ENCODE measurements at places on chromosomes 11 and 22.
A peak's percentile ranks its signal among the peaks of the same experiment; 100 is the strongest.

DNA sequence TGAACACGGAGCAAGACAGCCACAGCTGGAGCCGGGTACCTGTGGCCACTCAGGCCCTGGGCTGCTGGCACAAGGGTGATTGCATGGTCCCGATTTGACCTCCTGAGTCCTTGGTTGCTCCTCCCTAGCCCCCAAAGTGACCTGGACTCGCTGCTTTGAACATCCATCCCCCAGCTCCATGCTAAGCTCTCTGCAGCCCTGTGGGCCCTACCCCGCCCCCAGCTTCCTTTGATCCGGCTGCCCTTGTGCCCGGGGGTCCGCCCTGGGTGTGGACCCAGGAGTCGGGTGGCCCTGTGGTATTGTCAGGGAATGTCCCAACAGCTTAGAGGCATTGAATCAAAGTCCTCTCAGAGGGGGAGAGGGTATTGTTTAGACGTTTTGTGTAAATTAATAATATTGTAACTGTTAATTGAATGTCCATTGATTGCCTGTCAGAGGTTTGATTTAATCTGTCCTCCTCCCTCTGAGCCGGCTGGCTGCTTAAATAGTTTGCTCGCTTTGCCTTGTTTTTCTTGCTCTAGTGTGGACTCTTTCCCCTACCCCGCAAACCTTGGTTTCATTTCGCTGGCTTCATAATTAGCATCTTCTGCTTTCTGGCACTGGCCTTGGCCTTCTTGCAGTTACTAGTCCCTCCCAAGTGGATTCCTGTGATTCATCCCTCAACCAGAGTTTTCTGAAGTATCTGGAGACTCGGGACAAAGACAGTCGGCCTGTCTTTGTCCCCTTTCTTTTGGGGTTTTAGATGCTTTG, 20.7 kb downstream of the GRIK4 start:
- no peak for ATAC-seq

- ATAC-seq = peak; percentile 92
Measured at GRCh38 chr11:14764579-14765527, 121.2 kb downstream of the PDE3B start.

GRCh38 chr11:8704136-8704535, 21.5 kb downstream of the RPL27A start:
- ATAC-seq = no peak

DNA sequence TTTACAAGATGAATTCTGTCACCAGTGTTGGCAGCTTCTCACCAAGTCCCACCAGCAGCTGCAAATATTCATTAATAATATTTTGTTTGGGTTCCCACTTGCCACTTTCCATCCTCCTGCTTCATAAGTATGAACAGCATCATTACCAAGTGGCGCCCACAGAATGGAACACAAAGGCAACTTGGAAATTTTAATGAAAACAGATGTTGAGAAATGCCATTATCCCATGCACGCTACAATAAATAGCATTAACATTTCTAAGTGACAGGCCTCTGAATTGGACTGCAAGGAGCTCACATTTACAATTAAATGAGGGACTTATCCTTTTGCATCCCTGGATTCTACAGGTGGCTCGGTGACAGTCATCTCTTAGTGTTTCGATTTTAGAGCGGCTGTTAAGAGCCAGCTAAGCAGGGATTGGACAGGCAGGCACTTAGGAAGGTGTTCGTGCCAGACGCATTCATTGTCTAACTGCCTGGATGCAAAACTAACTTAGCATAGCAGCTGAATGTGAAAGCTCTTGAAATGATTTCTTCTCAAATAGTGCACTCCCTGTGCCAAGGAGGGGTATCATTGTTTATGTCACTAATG, 170.3 kb downstream of the KIRREL3 start:
- ATAC-seq = no peak

DNA sequence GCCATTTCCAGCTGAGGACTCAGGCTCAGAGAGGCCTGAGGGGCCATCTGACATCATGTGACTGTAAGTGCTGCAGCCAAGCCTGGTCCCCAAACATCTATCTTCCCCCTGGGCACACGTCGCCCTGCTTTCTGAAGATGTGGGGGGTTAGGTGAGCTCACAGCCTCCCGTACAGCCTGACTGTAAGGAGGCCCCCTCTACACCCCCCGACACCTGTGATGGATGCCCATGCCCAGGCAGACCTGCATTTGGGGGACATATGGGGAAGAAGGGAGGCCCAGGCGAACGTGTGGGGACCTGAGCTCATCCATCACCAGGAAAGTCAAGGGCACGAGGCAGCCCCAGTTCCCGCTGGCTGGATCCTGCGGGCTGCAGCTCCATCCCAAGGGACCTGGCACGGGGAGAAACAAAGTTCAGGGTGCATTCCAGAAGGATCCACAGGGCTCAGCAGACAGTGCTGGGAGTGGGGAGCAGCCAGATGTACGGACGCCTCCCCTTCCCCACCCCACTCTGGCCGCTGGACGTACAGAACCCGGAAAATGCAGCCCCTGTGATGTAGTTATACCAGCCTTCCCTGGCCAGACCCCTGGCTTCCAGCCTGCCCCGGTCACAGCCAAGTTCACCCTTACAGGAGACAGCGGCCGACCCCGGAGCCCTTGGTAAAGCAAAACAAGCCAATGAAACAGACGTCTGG, 1431.4 kb downstream of the BRD1 start:
- ATAC-seq = no peak

DNA sequence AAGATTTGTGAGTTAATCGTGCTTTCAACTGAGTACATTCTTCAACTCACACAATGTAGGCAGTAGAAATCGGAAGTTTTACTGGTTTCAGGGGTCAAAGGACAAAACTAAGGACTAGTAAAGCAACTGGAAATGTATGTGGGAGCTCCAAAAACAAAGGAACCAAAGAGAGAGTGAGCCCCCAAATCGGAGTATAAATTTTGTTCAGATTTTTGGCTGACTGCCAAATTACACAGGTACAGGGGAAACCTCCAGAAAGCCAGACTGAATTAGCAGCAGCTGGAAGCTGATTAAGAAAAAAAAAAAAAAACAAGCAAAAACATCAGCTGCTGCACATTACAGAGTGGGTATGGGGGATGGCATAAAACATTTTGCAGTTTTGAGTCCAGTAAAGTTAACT, 75.2 kb upstream of the GNAZ start:
- ATAC-seq = no peak

- ATAC-seq = no peak
Measured at GRCh38 chr11:122074022-122074421, 42.0 kb downstream of the BLID start.

- ATAC-seq = no peak
Measured at GRCh38 chr11:103364687-103365086, 255.5 kb downstream of the DYNC2H1 start.

- ATAC-seq = no peak
Measured at GRCh38 chr11:13065200-13065787, 56.2 kb downstream of the RASSF10 start.

DNA sequence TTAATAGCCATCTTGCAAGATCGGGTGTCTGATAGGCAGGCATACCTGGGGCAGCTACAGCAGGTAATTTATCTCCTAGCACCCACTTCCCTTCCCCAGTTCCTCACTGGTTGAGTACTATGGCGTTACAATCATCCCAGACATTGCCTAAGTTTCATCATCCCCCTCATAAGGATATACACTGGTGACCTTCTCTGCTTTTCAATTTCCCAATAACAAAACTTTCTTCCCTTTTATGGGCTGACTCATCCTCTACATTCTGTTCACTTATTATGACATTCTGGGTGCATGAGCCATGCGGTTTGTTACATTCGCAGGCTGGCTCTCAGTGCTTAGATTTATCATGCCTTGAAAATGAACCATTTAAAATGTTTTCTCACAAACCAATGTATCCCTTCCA, 5.0 kb upstream of the MRPL11 start:
- ATAC-seq = no peak

- ATAC-seq = no peak
Measured at GRCh38 chr22:49825436-49825835, 2.2 kb downstream of the BRD1 start.

- no peak for ATAC-seq
Measured at GRCh38 chr11:121523581-121524232, 70.9 kb upstream of the SORL1-AS1 start.

DNA sequence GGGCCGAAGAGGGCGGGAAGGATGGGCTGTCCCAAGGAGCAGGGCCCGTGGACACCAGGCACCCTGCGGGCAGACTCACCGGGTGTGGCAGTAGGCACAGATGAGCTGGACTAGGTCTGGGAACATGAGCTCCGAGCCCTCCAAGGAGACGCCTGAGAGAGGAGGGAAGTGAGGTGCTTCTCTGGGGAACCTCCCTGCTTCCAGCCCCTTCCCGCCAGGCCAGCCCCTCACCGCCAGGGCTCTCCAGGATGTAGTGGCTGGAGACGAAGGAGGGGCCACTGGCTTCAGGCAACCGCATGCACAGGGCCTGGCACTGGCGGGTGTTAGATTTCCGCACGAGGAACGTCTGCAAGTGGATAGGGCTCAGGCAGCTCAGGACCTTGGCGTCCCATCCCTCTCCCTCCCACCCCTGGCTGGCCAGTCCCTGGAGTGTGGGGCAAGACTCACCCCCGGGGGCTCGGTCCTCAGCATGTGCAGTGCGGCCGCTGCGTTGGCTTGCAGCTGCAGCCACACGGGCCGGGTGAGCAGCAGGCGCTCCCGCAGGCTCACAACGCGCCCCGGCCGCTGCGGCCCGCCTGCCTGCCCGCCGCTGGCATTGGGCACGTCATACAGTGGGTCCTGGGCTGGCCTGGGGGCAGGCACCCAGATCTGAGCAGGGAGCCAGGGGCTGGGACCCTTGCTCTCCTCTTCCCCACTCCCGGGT, 552 bp downstream of the RIN1 start:
- no peak for ATAC-seq

DNA sequence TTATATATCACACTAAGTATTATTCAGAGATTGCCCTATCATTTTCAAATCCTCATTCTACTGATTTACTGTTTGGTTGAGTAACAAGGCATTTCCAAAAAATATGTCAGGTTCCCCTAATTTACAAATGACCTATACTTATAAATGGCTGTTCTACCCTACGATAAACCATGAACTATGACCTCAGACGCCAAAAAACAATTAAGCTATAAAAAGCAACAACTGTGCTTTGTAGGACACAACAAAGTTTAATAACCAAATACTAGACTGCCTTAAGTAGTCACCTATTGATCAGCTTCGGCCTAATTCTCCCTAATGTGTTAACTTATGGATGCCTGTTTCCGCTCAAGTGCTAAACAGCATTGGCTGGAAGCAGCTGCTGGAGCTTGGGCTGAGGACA, 53.2 kb downstream of the PICALM start:
- no peak for ATAC-seq

- no peak for ATAC-seq
Measured at GRCh38 chr11:36996795-36997194, 398.8 kb upstream of the RAG2 start.

DNA sequence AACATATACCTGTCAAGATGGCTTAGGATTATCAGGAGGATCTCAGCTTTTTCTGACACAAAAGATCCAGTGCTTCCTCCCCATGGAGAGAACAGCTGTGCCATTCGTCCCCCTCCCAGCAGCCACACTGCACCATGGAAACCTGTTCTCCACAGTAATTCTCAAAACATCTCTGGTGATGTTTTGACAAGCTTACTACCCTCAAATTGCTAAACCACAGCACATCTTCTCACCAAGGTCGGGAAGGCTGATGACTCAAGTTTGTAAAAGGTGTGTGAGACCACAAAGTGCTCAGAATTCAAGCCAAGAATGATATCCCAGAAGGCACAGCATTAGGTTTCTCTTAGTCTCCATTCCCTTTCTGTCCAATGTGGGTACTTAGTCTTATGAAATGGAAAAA, 3.9 kb upstream of the RAB38 start:
- ATAC-seq = peak; percentile 15

GRCh38 chr11:36091256-36091811, 147.5 kb downstream of the LDLRAD3 start:
- no peak for ATAC-seq

- no peak for ATAC-seq
Measured at GRCh38 chr11:44915621-44916020, 35.1 kb downstream of the TP53I11 start.

- ATAC-seq = no peak
Measured at GRCh38 chr22:28813772-28814518, 13.6 kb upstream of the XBP1 start.

- ATAC-seq = no peak
Measured at GRCh38 chr22:20135265-20135664, 3.7 kb downstream of the ZDHHC8 start.

- no peak for ATAC-seq
Measured at GRCh38 chr11:60937144-60937527, 12.9 kb downstream of the TMEM132A start.
